ENCODE measurements at places on chromosomes 5 and 9. TPM values are rescaled to one million over a fixed set of nuclear protein-coding genes. Genes with fewer than 3 reads are reported as not detected.

DNA sequence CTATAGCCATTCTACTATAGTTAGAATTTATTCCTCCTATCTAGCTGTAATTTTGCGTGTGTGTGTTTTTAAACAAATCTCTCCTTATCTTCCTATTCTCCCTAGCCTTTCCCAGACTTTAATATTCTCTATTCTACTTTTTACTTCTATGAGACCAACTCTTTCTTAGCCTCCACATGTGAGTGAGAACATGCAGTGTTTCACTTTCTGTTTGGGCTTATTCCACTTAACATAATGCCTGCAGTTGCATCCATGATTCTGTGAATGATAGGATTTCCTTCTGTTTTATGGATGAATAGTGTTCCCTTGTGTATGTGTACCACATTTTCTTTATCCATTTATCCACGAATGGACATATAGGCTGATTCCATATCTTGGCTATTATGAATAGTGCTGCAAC is 192.3 kb upstream of the TLX3 start:
- DNase-seq = no peak

DNA sequence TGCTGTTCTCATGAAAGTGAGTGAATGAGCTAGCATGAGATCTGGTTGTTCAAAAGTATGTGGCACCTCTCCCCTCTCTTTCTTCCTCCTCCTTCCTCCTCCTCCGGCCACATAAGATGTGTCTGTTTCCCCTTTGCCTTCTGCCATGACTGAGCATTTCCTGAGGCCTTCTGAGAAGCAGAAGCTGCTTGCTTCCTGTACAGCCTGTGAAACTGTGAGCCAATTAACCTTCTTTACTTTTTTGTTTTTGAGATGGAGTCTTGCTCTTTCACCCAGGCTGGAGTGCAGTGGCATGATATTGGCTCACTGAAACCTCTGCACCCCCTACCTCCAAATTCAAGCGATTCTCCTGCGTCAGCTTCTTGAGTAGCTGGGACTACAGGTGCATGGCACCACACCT is 6.1 kb downstream of the S100Z start:
- DNase-seq = no peak

DNA sequence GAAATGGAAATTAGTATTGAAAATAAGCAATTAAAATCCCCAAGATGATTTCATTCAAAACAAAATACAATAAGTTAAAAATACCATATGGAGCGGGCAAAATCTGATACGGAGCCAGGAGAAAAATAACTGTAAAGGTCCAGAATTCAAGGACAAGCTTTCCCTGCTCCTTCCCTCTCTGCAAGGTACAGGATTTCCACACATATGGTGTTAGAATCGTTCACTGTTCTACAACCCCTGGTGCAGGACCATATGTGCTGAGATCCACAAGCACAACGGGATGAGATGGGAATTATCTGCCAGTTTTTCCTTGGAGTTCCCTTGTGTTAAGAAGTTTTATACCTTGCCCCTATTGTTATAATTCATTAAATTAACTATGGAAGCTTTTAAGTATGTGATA is 94.7 kb upstream of the DMAC1 start:
- no peak for DNase-seq

GRCh38 chr9:105963343-105964099 is 269.2 kb downstream of the TMEM38B start:
- DNase-seq = no peak

DNA sequence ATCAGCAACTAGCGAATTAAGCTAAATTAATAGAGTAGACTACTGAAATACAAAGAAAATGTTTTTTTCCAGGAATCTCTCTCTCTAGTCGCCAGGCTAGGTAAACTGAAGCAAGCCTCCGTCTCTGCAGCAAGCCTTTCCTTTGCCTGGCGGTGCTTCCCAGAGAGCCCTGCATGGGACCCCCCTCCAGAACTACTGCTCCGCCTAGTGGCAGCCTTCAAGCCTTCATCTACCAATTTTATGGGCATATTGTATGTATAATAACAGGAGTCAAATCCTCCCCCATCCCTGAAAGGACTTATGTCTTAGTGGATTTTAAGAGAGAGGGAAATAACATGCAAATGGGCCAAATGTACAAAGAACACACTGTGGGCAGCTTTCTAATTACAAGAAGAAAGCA is 241.9 kb downstream of the SAXO1 start:
- peak; percentile 67 for DNase-seq

DNA sequence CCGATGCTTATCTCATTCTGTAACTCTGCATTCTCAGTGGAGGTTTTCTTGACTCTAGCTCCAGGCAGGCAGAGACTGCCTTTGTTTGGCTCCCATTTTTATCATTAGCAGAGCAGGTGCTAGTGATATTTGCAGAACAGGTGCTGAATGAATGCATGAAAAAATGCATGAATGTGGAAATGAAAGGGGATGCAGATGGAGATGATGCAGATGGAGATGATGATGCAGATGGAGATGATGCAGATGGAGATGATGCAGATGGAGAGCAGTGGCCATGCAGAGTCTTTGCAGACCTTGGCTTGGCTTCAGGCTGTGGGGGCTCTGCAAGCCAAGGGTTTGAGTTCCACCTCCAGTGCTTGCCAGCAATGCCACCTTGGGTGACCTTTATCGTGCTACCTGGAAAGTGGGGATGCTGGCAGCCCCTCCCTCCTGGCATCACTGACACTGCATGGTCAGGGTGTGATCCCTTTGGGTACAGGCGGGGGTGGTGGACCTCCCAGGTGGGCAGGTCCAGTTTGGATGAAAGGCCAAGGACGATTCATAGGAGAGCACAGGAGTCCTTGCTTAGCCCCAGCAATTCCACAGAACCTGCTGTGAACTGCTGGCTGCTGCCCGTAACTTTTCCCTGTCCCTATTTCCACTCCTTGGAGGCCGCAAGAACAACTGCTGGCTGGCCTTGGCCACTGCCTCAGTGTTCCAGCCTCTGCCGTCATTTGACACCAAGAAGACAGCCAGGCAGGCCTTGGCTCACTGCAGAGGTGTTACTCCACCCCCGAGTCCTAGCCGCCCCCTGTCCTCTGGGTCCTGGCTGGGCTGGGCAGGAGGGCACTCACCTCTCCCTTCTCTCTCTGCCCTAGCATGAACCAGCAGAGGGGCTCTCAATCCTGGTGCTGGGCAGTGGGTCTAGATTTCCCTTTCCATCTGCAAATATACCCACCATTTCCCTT is 33.0 kb downstream of the ERGIC1 start:
- DNase-seq = peak; percentile 56

DNA sequence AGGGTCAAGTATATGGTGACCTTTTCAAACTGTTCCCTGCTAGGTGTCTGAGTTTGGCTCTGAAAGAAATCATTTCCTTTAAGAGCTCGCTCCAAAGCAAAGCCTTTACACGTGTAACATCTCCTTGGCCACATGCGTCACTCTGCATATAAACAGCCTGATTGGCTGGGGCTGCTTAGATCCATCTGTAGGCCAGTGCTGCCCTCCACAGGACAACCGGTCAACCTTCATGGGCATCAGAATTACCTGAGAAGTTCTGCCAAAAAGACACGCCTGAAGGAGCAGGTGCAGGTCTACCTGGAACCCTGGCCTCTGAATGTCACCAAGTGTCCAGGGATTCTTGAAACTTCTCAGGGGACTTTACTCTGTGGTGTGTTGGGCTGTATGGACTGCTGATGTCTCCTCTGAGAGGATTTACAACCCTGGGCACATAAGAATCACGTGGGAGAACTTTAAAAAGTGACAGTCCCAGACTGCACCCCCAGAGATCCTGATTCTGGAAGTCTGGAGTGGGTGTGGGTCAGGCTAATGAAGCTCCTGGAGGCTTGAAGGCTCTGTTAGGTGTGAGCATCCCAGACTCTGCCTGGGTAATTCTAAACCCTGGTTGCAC is 497.6 kb downstream of the GADD45G start:
- peak; percentile 53 for DNase-seq

- no peak for DNase-seq
Observed at GRCh38 chr9:109372246-109372645, 51.4 kb upstream of the EPB41L4B start.

- no peak for DNase-seq
Observed at GRCh38 chr9:77725820-77726219, 77.7 kb upstream of the GNA14 start.

- peak; percentile 60 for DNase-seq
Observed at GRCh38 chr9:131554843-131555351, 9.6 kb downstream of the PRRT1B start.

DNA sequence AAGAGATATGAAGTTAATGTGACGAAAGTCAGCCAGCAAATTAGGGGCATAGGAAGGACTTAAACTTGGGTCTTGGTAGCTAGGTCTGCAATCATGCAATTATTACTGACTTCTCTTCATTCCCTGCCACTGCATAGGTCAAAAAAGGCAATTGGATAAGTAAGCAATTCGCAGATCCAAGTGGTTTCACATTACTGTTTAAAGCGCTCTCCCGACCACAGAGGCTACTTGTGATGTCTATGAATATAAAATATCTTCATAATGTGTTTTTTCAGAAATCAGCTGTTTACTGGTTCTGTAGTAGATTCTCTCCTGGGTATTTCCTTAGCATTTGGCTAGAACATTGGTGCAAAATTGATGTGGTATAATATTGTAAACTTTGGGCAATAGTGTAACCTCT is 174.7 kb upstream of the PTGER4 start:
- no peak for DNase-seq

DNA sequence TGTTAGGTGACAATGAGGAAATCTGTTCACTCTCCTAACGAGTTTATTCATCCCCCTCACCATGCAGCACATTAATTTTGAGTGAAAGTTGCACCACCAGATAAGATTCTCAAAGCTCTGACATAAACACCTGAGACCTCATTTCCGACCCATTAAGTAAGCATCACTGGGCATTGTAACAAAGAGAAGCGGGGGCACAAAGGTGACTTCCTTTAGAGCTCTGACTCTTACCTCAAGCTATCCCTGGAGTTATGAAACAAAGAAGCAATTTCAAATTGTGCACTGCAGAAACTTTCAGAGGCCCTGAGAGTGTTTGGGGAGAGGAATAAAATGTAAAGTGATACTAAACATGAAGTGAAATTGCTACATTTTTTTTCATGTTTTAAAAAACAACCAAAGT is 29.5 kb downstream of the C5orf15 start:
- DNase-seq = no peak

DNA sequence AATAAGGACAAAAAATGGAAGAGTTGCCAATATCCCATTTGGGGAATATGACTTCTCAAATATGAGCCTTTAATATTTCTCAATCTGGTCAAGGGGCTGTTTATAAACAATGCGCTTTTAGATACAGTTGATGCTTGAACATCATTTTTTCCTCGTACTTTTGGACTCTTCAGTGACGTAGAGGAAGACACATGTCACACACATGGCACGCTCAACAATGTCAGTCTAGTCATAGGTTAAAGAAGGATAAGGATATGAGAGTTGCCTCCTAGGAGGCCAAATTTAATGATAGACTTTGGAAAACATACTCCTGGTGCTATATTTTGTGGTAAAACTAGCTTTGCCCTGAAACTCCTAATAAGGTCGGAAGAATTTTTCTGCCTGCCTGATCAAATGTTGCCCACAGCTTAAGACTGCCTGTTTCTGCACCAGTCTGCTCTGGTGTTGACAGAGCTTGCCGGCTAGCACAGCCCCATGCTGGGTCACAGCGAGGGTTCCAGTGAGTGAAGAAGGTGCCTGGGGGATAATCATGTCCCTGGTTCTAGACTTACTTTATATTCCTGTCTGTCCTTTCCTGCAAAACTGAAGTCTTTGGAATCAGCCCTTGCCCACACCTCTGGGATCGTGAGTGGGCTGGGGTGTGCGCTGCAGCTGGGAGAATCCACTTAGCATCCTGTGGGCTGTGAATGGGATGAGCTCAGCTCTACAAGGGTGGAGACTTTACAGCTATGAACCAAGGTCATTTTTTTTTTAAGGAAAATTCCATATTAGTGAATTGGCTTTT is 230.8 kb upstream of the IRX4 start:
- DNase-seq = no peak

DNA sequence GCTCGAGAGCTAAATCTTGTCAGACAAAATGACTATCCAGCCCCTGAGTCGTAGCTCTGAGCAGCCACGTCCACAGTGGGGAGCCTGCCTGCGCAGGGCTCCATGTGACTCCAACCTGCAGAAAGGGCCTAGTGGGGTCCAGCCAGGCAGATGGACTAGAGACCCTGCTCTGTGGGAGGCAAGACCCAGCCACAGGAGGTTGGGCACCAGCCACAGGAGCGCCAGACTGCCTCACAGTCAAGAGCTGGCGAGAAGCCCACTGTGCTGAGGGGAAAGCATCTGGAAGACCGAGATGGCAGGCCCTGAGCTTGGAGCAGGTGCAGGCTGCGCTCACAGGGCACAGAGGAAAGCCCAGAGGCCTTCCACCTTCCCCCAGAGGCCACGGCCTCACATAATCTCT is 61.4 kb downstream of the C5orf15 start:
- no peak for DNase-seq

- no peak for DNase-seq
Observed at GRCh38 chr5:150960791-150961396, 56.1 kb upstream of the ZNF300 start.

GRCh38 chr5:55908804-55909203 is 57.6 kb downstream of the IL31RA start:
- DNase-seq = no peak

- peak; percentile 95 for DNase-seq
Observed at GRCh38 chr5:175796536-175797499, 74.6 kb upstream of the CPLX2 start.

DNA sequence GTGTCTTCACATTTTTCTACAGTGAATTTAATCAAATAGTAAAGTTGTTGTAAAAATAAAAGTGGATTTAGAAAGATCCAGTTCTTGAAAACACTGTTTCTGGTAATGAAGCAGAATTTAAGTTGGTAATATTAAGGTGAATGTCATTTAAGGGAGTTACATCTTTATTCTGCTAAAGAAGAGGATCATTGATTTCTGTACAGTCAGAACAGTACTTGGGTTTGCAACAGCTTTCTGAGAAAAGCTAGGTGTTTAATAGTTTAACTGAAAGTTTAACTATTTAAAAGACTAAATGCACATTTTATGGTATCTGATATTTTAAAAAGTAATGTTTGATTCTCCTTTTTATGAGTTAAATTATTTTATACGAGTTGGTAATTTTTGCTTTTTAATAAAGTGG is 60.4 kb downstream of the MTAP start:
- DNase-seq = no peak

DNA sequence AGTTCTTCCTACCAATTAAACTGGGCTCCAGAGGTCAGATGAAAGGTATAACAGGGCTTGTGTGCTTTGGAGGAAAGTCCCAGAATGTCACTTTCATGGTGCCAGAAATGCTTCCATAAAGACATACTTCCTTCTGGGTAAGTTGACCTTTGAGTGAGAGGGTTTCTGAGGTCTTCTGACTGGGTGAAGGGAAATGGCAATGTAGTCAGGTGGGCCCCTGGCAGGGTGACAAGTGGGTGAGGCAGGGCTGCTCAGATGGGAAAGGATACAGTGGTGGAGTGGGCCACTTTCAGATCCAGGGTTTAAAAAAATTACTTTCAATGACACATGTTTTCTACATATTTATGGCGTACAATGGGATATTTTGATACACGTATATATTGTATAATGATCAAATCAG is 136.5 kb upstream of the PITX1 start:
- no peak for DNase-seq

- DNase-seq = no peak
Observed at GRCh38 chr9:121788686-121789366, 137.4 kb downstream of the DAB2IP start.

CKMT2 gene
- total RNA-seq = 2.4 TPM

SLC46A2 gene
- total RNA-seq = not detected

GLRA1 gene
- not detected for total RNA-seq

MEIKIN gene
- not detected for total RNA-seq

C5 gene
- 0.15 TPM for total RNA-seq

NOL6 gene
- 55.0 TPM for total RNA-seq

SPRY4 gene
- 113 TPM for total RNA-seq

SPATA6L gene
- 0.55 TPM for total RNA-seq

AGXT2 gene
- total RNA-seq = not detected

GDF9 gene
- total RNA-seq = not detected

OLFM1 gene
- total RNA-seq = 53.4 TPM

NPR3 gene
- total RNA-seq = not detected

All from H1 (cell line).